Activated B cell treated with CpG ODN at 0.5 μM for 24 hours (primary cell): ENCODE measurements at places on chromosomes 7 and 10.

- no peak for DNase-seq
These were observed 3.3 kb downstream of the SLIT1 start for GRCh38 chr10:97182288-97182990.

DNA sequence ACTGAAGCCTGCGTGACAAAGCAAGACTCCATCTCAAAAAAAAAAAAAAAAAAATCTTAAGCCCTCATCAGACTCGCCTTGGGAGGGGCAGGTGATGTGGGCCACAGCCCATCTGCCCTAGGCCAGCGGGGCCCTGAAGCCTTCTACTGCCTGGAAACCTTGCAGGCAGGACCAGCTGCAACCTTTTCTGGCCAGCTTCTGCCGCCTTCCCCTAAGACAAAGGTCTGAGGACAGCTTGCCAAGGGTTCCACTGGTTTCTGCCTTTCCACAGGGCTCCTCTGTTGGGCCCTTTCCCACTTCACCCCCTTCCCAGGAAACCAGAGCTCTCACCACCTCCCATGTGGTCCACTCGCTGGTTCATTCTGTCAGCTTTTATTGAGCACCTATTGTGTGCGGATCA is 35.2 kb downstream of the UBTD1 start:
- no peak for DNase-seq

DNA sequence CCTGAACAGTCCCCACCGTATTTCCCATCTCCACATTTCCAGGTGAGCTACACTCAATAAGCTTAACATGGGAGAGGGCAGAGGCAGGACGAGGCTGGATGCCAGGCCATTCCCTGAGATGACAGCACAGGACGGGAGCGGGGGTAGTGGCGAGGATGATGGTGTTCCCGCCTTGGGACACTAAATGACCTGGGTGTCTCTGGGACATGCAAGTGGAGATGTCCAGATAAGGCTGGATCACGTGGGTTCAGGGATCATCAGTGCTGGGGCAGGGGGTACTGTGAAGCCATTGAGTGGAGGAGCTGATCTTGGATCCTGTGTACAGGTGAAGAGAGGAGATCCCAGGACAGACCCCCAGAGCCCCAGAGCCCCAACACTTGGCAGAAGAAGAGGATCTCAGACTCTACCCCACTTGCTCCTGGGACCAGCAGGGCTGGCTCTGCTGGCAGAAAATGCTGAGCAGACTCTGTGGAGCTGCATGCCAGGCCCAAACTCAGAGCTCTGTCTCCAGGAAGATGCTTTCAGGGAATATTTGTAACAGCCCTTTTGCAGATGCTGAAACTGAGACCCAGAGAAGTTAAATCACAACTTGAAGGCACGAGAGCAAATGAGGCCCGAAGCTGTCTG is 29.7 kb upstream of the HSPA12A start:
- DNase-seq: no peak

DNA sequence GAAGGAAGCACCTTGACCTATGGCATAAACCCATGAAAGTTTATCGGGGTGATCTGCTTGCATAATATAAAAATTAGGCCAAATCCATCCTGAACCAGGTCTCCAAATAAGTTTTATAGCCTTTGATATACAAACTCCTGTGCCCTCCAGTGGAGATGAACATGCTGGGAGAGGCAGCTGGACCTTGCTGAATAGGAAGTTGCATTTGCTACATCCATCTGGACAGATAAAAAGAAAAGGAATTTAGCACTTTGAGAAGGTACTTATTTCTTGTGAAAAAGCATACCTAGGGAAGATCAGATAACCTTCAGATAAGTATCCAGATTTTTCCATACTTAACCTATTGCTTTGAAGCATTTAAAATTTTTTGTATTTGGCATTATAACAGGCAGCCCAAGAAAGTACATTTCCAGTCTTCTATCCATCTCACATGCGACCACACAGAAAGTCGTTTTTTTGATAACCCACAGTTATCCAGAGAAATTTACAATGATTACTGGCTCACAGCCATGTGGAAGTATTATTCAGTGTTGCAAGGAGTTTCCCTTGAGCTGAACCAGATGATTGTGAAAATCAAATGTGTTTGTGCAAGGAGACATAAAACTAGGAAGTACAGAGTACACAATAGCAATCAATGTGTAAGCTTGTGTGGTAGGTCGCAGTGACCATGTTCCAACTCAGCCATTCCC is 124.4 kb upstream of the STK17A start:
- DNase-seq: no peak

DNA sequence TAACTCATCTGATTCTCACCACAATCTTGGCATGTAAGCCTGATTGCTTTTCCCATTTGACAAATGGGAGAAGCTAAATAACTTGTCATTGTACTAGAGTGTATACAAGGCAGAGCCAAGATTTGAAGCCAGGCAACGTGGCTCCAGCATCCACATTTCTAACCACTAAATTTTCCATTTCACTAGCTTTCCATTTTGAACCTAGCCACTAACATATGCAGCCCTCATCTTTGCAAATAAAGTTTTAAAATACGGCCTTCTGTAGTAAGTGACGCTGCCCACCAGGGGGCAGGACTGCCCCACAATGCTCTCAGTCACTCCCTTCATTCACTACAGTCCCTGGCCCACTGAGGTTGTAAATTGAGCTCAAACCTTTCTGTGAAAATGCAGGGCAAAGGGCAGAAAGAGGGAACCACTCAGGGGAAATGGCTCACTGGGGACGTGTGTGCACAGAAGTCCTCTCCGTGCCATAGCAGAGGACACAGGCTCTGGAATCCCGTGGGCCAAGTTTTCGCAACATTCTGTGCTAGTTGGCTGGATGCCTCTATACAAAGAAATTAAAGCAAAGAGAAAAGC is 315.7 kb downstream of the TNS3 start:
- peak; percentile 50 for DNase-seq
